Progenitor cell of endocrine pancreas (in vitro differentiated cells): ENCODE measurements at places on chromosomes 16 and 17.

- H3K4me3 ChIP-seq: no peak overlapping the region
- no peaks in the 10 kb centered on the region for H3K27me3 ChIP-seq
- H3K36me3 ChIP-seq: peaks cover 1% of the 10 kb centered on the region
- no peak for DNase-seq
- H3K27ac ChIP-seq: peak overlapping the region; percentile 62
- no peaks in the 10 kb centered on the region for H3K4me1 ChIP-seq
These were observed 17.2 kb downstream of the CASKIN2 start for GRCh38 chr17:75498039-75498725.

GRCh38 chr16:72996291-72997062 lies 51.5 kb downstream of the ZFHX3 start:
- no peak for DNase-seq
- no peaks in the 10 kb centered on the region for H3K27me3 ChIP-seq
- peak overlapping the region; percentile 64 for H3K27ac ChIP-seq
- peaks cover 8% of the 10 kb centered on the region for H3K36me3 ChIP-seq
- no peak overlapping the region for H3K4me3 ChIP-seq

GRCh38 chr17:7462474-7463371 lies 16.7 kb downstream of the ZBTB4 start:
- no peak for DNase-seq
- no peaks in the 10 kb centered on the region for H3K4me1 ChIP-seq
- H3K4me3 ChIP-seq: no peak overlapping the region
- H3K36me3 ChIP-seq: no peaks in the 10 kb centered on the region

GRCh38 chr17:21126645-21127508 lies at the start of gene DHRS7B:
Gene DHRS7B, plus strand, starts transcription at chr17:21126964. Its CDS starts 8 bp downstream, at chr17:21126972.
- peak within 1 kb of the TSS; percentile 90 for H3K4me3 ChIP-seq
- peaks cover 11% of the 10 kb centered on the region for H3K27me3 ChIP-seq
- DNase-seq: peak; percentile 96

DNA sequence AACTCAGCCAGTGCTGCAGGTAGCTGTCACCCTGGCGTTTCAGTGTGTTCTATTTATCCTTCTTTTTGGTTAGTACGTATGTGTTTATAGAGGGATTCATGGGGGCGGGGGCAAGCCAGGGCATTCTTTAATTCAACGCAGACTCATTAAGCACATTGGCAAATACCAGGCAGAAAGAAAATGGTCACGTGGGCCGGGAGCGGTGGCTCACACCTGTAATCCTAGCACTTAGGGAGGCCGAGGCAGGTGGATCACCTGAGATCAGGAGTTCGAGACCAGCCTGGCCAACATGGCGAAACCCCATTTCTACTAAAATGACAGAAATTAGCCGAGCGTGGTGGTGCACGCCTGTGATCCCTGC lies 69.1 kb downstream of the HAPSTR1 start:
- H3K4me1 ChIP-seq: no peaks in the 10 kb centered on the region
- no peak for DNase-seq
- peaks cover 10% of the 10 kb centered on the region for H3K27me3 ChIP-seq
- no peak overlapping the region for H3K4me3 ChIP-seq
